ENCODE measurements at places on chromosomes 5 and 9.

- DNase-seq = no peak
Observed at GRCh38 chr5:75364571-75365280, 27.7 kb downstream of the HMGCR start.

GRCh38 chr9:93126151-93126781 is 7.8 kb downstream of the NINJ1 start:
- no peak for DNase-seq

- no peak for DNase-seq
Observed at GRCh38 chr9:98573749-98574278, 134.9 kb downstream of the GABBR2 start.

DNA sequence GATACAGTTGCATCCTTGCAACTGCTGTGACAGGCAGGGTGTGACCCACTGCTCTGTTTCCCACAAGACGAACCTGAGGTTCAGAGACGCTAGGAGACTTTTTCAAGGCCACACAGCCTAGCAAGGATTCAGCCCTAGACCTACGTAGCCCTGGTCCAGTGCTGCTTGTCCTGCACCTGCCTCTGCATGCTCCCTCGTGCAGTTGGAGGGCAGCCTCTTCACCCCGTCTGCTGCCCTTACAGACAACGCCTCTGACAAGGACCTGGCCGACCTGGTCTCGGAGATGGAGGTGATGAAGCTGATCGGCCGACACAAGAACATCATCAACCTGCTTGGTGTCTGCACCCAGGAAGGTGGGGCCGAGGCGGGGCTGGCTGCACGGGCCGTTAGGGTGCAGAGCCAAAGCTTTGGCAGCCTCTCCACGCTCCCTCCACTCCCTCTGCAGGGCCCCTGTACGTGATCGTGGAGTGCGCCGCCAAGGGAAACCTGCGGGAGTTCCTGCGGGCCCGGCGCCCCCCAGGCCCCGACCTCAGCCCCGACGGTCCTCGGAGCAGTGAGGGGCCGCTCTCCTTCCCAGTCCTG is 8.5 kb downstream of the FGFR4 start:
- no peak for DNase-seq

DNA sequence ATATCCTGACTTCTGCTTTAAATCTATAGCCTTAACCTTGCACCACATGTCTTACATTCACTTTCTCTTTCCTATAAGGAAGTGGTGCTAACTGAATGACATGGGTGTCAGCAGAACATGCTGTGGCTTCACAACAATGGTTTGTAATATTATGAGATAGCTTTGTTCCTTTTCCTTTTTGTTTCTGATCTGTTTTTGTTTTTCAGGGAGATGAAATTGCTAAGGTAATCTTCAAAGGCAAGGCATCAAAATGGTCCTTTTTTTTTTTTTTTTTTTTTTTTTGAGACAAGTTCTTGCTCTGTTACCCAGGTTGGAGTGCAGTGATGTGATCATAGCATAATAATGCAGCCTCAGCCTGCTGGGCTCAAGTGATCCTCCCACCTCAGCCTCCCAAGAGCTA is 53.6 kb upstream of the RANBP6 start:
- no peak for DNase-seq

GRCh38 chr9:102778746-102779145 is 216.4 kb upstream of the CYLC2 start:
- DNase-seq = no peak

DNA sequence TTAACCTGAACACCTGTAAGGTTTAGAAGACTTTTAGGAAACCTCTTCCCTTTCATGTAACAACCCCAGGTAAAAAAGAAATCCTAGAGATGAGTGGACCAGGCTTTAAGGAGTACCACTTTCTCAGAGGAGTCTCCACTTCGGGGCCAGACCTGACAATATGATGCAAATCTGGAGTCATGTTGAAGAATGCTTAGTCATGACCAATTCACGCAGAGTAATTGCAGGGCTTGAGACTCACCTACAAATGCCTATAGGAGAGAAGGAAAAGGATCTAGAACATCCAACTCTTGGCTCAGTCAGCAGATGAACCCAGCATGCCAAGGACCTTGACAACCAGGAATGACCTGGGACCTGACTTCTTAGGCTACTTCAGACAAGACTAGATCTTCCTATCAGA is 235.4 kb downstream of the DOCK8 start:
- DNase-seq = no peak

GRCh38 chr9:78144008-78144381 is 91.9 kb upstream of the CEP78 start:
- DNase-seq = no peak

DNA sequence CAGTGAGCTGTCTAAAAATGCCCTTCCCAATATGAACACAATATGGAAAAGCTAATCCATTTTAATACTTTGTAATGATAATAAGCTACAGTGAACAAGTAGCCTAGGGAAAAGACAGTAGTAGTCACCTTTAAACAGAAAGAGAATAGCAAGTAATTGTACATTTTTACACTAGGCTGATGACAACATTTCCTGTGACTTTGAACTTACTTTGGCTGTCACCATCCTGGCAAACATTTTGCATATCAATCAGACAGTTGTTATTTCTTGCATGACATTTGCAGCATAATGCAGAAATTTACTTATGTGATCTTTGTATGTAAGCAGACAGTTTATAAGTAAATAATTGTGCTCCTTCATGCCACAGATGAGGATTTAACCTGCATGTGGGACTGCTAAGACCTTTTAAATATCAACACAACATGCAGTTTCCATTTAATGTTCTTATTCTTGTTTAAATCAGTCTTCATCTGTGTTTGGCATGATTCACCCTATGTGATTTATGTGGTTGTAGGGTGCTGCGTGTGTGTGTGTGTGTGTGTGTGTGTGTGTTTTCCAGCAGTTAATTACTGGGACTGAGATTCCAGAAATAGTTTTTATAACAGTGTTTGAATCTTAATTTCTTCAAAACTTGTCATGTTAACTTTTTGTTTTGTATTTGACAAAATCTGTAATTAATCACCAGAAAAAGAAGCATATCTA is 997.1 kb upstream of the ARRDC3 start:
- DNase-seq = no peak

DNA sequence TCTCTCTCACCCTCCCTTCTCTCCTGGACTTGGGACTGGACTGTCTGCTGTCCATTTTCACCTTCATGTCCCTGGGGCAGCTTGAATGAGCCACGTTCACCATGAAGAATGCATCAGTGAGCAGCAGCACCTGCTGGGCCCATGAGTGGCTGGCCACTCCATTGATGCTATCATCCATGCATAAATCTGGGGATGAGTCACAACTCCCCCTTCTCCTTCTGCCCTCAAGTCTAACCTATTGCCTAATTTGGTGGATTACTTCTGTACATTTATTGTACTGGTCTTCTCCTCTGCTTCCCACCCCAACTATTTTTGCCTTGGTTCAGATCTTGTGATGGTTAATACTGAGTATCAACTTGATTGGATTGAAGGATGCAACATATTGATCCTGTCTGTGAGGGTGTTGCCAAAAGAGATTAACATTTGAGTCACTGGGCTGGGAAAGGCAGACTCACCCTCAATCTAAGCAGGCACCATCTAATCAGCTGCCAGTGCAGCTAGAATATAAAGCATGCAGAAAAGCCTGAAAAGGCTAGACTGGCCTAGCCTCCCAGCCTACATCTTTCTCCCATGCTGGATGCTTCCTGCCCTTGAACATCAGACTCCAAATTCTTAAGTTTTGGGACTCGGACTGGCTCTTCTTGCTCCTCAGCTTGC is 46.7 kb downstream of the GDNF start:
- no peak for DNase-seq

- DNase-seq = no peak
Observed at GRCh38 chr5:107808671-107809137, 138.0 kb upstream of the EFNA5 start.

GRCh38 chr9:134239939-134240338 is 75.6 kb upstream of the RNU6ATAC start:
- DNase-seq = no peak

DNA sequence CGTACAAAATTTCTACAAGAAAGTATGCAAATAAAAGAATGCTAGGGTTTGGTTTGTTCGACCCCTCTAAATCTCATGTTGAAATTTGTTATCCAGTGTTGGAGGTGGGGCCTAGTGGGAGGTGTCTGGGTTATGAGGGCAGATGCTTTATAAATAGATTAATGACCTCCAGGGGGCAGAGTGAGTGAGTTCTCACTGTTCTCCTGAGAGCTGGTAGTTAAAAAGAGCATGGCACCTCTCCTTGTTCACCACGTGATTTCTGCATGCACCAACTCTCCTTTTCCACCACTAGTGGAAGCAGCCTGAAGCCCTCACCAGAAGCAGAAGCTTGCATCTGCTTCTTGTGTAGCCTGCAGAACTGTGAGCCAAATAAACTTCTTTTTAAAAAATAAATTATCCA is 50.4 kb upstream of the FAM170A start:
- DNase-seq = no peak

Data from stimulated activated CD4-positive, alpha-beta T cell treated with anti-CD3 and anti-CD28 coated beads, Interleukin-15, amount 100 ng/mL, for 48 hours (primary cell).